ENCODE measurements at places on chromosomes 2 and 18.

GRCh38 chr18:34153711-34154110 is 71.0 kb downstream of the NOL4 start:
- no peak for DNase-seq

GRCh38 chr2:68809324-68810240 is 61.6 kb downstream of the BMP10 start:
- no peak for DNase-seq

DNA sequence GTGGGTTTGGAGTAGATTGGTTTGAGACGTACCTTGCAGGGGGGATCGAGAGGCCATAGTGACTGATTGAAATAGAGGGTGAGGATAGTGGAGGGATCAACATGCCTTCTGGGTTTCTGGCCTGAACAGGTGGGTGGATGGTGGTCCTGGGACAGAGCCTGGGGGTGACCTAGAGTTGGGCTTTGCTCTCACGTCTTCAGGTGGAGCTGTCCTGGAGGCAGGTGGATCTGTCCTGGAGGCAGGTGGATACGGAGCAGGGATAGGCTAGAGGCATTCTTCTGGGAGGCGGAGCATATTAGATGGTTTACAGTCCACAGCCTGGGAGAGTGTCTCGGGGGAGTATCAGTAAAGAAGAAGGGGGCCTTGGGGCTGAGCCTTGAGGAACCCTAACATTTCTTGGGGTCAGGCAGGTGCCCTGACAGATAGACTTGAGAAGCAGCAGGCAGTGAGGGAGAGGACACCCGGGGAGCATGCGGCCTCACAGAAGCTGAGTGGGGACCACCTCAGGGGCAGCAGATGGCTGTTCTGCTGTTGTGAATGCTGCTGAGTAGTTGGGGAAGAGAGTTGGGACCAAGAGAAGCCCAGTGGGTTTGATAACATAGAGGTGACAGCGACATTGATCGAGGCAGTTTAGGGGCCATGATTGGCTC is 1.6 kb downstream of the CAPN10 start:
- DNase-seq: no peak

DNA sequence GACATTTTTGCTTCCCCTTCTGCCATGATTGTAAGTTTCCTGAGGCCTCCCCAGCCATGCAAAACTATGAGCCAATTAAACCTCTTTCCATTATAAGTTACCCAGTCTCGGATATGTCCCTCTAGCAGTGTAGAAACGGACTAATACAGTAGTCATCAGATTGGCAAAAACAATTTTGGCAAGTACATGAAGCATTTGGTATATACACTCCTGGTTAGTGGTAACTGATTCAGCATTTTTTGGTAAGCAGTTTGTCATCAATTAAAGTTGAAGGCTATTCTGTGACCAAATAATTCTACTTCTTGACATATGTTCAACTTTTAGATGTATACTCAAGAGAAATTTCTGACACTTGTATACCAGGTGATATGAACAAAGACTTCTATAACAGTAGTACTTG is 190.5 kb upstream of the STON1 start:
- DNase-seq: no peak

DNA sequence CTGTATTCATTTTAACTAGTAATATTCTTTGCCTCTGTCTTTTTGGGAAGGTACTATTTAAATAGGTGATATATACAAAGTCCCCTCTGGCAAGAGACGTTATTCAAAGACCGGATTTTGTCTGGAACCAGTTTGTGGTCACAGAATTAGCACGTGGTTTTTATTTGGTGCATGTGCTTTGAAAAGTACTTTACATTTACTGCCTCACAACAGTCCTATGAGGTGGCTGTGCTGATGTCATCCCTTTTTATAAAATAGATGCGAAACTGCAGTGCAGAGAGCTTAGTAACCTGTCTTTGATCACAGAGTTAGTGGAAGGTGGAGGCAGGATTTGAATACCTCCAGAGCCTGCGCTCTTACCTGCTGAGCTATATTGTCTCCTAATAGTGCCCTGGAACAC is 4.0 kb downstream of the LPIN1 start:
- DNase-seq: no peak

- no peak for DNase-seq
These were observed 11.4 kb upstream of the SLC35F6 start for GRCh38 chr2:26752656-26753055.

DNA sequence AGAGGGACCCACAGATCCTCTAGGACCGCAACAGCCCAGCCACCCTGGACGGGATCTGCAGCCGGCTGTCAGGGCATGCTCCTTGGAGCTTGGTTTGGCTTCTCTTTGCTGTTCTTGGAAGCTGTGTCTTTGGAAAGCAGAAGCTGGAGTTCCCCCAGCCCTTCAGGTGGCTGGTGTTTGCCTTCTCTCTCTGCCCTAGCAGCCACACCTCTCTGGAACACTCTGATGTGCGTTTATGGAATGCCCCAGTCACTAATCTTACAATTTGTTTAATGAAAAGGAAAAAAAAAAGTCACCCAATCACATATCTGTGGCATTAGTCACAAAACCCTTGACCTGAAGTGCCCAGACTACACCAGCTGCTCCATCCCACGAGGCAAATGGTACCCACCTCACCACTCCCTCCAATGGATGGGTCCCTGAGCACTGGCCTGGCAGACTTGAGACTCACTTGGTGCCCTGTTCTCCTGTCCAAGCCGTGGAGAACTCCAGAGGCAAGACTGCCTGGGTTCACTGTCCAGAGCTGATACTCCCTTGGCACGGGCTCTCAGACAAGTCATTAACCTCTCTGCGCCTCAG is 70.2 kb upstream of the DAPL1 start:
- no peak for DNase-seq

DNA sequence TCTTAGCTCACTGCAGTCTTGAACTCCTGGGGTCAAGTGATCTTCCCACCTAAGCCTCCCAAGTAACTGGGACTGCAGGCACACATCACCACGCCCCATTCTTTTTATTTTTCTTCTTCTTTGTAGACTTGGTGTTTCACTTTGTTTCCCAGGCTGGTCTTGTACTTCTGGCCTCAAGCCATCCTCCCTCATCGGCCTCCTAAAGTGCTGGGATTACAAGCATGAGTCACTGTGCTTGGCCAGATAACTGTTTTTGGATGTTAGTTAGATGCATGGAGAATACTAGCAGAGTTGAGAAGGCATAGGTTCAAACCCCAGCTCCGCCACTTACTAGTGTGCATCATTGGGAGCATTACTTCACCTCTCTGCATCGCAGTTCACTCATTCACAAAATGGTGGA is 88.3 kb downstream of the TXNL1 start:
- DNase-seq: no peak

DNA sequence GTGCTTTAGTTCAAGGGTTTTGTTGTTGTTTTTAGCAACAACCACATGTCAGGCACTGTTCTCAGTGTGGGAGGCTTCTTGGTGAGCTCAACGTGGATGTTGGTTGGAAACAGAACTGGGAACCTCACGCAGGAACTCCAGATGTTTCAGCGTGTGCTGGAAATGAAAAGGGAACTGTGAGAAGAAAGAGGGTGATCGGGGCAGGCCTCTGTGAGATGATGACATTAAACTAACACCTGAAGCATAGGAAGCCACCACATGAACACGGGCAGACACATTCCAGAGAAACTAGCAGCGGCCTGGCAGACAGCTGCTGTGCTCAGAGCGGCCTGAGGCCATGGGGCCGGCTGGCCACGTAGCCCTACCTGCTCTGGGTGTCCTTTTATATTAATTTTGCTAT is 66.4 kb downstream of the COA5 start:
- DNase-seq: no peak

DNA sequence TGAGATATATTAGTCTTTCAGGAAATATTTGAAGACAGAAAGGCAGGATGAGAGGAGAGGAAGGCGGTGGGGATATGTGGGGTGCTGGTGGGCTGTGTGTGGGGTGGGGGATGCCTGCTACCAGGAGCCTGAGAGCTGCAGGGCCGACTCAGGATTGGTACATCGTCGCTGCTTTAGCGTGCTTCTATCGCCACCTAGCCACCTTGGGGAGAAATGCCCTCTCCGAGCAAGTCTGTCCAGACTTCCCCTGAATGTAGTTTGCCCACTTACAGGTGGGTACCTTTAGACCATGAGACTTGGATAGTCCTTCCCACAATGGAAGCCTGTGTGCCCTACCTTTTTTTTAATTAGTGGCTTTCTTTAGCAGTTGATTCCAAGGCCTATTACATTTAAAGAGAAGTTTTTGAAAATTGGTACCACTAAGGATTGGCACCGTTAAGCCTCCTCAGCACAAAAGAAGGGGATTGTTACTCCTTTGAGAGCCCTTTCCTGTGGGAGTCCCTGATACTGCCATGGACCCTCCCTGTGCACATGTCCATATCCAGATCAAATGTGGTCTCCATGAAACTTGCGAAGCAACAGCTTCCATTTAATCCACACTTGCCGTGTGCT is 114.1 kb upstream of the NDUFV2 start:
- no peak for DNase-seq

GRCh38 chr2:58341047-58341446 is 99.9 kb upstream of the FANCL start:
- no peak for DNase-seq

DNA sequence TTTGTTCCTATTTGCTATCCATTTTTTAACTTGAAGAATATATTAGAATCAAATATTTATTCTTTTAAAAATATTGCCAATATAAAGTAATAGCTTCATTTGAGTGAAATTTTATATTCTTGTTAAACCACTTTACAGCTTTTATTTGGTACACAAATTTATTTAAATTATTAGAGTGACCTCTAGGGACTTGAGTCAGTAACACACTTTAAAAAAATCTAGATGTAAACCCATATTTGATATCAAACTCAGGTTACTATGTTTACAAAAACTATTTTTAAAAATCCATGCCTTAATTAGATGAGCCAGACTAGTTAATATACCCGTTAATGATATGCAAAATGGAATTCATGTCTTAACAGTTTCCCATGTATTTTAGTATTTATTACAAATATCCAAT is 134.6 kb downstream of the MAP4K4 start:
- DNase-seq: no peak

GRCh38 chr2:8148260-8149006 is 533.4 kb upstream of the ID2 start:
- no peak for DNase-seq

- no peak for DNase-seq
These were observed 25.9 kb downstream of the MLPH start for GRCh38 chr2:237512774-237513466.

DNA sequence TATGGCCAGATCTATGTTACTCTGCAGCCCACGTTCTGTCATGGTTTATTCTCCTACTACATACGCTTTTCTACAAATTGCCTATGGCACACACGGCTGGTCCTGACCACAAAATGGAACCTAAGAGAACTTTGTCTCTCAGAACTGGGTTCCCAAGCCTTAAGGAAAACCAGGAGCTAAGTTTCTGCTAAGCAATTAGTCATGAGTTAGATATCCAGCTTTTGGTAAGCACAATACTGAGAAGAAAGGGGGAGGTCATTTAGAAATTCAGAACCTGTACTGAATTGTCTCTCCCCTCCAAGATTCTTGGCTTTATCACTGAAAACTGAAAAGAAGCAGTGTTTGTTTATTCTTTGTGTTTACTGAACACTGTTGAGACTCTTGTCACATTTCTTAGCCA is 283.5 kb upstream of the TANK start:
- no peak for DNase-seq

DNA sequence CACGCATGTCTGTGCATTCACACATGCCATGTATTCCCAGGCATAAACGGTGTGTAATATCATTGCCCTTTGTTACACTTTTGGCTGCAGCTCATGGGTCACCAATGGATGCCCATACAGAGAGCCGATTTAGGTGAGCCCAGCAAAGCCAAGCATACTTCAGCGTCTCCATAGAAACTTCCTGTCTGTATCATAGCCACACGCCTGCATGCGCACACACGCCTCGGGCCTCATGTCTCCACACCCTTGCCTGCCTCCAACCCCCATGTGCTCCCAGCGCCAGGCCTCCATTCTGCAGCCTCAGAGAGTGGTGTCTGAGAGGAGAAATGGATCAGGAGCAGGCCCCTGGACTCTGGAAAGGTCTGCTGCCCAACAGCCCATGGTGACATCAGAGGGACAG is 33.5 kb upstream of the SELENOI start:
- no peak for DNase-seq

- no peak for DNase-seq
These were observed 27.2 kb downstream of the SCYGR8 start for GRCh38 chr2:227772932-227773331.

DNA sequence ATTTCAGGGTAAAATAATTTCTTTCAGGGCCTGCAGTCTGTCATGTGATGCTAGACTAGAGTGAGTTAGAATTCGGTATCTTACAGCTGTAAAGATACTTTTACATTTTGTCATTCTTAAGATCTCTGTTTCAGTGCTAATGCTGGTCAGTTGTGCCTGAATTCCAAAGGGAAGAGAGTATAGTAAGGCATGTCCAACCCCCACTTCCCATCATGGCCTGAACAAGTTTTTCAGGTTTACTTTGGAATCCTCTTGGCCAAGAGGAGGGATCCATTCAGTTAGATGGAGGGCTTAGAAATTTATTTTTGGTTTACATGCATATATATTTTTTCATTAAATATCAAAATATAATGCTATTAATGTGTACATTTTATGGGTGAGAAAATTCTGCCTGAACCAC is 596.6 kb downstream of the XIRP2 start:
- DNase-seq: no peak

- DNase-seq: no peak
These were observed 424.2 kb downstream of the TGIF1 start for GRCh38 chr18:3874125-3874524.

GRCh38 chr2:241188361-241189092 is at the start of gene ANO7:
Gene ANO7 (plus strand): TSS chr2:241188677. CDS start chr2:241190064, 1,387 bp downstream.
- no peak for DNase-seq

DNA sequence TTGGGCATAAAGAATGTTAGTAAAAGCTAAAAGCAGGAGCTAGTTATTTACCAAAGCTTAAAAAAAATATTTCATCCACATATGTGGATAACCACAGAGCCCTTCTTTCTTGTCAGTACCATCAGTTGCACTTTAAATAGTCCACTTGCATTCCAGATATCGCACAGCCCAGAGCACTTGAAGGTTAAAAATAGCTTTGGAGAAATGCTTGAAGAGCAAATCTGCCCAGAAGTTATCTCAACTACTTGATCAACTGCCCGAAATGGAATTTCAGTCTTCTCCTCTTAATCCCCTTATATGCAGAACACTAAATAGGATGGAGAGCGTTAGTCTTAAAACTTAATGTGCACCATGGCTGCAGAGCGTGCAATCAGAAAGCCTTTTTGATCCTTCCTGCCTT is 148.3 kb downstream of the PLEKHA3 start:
- no peak for DNase-seq

- no peak for DNase-seq
These were observed 76.9 kb downstream of the MRO start for GRCh38 chr18:50742952-50743351.

GRCh38 chr2:3754280-3754679 is 50.9 kb downstream of the DCDC2C start:
- no peak for DNase-seq
